Activated CD4-positive, alpha-beta T cell treated with anti-CD3 and anti-CD28 coated beads, Interleukin-2, amount 10 ng/mL, durations not matched to agents 7 days and 5 days (primary cell): ENCODE measurements at places on chromosomes 7 and 10. TPM values are rescaled to one million over a fixed set of nuclear protein-coding genes. Genes with fewer than 3 reads are reported as not detected.

GRCh38 chr10:47401874-47402640 lies 18.0 kb upstream of the ZNF488 start:
- no peak for DNase-seq

DNA sequence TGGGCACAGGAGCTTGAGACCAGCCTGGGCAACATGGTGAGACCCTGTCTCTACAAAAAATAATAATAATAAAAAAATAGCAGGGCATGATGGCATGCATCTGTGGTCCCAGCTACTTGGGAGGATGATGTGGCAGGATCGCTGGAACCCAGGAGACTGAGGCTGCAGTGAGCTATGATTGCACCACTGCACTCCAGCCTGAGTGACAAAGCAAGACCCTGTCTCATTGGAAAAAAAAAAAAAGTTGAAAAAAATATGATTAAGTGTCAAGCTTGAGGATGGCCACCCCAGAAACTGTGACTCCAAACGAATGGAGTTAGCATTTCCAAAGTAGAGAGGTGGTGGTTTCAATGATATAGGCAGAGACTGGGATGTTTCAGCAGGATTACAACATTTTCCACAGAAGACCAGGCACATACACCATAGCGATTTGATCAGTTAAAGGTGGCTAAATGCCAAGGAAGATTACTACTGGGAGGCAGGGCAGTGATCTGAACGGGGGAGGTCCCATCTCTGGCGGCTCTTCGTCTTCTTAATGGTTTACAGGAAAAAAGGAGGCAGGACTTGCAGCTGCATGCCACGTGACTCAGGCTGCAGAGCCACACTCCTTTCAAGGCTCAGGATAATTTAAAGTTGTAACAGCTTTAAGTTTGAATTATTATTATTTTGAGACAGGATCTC lies 250.6 kb upstream of the GALNT17 start:
- DNase-seq = no peak

DNA sequence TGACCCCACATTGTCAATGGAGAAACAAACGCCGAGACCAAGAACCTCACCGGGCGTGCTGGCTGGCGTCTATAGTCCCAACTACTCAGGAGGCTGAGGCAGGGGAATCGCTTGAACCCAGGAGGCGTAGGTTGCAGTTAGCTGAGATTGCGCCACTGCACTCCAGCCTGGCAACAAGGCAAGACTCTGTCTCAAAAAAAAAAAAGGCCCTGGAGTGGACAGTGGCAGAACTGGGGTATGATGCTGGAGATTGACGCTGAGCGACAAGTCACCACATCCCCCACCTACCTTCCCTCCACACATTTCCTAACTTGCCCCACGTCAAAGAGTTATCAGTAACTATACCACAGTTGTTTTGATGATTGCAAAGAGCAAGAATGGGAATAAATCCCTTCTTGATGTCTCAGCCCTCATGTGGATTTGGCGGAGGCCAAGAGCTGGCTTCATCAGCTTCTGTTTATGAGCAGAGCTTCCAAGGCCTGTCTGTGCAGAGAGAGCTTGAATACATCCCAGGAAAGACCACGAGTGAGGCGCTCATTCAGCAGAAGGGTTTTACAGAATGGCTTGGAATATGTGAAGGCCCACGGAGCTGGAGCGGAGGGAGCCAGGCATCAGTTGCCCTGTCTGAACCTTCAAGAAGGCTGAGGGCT lies 28.0 kb upstream of the TNS3 start:
- DNase-seq = no peak

GRCh38 chr7:47568547-47568946 lies 13.4 kb downstream of the TNS3 start:
- DNase-seq = no peak

DNA sequence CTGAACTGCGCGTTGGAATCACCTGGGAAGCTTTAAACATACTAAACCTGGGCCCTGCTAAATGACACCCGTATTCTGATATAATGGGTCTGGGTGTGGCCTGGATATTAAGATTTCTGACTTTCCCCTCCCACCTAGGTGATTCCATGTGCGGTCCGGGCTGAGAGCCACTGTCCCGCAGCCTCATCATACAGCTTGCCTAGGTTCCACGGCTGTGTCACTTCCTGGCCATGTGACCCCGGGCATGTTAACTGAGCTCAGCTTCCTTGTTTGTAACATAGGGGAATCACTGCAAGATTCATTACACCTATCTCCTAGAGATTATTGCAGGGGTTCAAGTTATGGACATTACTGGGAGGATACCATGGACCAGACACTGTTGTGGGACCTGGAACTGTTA lies 472.7 kb upstream of the GALNT17 start:
- DNase-seq = no peak

DNA sequence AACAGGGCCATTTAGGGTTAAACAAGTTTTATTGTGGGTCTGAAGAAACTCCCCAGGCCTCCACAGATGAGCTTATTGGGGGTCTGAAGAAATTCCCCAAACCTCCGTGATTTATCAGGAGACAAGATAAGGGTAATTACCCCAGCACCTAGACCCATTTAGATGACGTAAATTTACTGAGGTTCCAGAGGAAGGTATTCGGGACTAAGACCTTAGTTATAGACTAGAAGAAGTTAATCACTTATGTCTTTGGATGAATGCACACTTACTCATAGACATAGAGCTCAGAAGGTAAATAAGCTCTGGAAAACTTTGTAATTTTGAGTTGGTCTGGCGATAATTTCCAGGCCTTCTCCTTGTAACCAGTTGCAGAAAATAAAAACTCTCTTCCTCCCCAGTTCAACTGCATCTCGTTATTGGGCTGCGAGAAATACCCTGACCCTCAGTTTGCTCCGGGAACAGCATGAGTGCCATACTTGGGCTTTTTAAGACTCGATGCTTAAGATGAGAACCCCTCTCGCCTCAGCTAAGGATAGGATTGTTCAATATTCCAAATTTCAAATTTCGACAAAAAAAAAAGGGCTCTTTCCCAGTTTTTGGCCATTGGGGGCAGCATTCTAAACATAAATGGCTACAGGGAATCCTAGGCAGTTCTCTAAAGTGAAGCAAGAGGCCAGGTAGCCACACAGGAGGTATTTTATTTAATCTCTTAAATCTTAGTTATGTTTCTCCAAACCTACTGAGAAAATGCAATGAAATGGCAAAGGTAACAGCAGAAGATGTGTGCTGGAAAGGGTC lies 74.7 kb upstream of the PFKP start:
- DNase-seq = no peak

GRCh38 chr10:124963866-124964720 lies 22.2 kb downstream of the ZRANB1 start:
- no peak for DNase-seq

DNA sequence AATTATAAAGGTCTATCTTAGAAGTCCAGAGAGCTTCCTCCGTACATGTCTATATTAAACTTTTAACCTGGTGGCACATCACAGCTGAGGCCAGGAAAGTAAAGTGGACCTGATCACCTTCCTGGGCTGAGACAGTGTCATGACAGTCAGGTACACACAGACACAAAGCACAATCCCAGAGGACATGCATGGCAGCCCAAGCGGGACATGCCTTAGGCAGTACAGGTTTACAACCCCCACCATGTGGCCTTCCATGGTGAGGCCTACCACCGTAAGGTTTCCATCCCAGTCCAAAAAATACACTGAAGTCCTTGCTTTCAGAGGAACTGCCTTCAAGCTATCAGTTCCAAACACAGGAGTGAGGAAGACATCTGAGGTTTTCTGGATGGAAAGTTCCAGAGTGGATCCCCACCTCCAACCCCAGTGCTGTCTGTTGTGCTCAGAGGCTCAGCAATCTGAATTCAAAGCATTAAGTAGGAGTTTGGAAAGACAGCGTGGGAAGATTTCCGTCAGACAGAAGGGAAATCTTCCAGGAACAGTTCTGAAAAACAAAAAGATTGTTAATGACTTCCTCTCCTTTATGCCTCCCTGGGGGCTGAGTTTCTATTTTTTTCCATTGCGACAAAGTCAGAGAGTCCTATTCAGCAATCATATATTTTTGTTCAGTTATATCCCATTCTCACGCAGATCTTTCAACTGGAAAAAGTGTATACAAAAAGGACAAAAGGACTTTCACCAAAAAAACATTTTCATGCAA lies 20.1 kb downstream of the IFIT3 start:
- DNase-seq = no peak

DNA sequence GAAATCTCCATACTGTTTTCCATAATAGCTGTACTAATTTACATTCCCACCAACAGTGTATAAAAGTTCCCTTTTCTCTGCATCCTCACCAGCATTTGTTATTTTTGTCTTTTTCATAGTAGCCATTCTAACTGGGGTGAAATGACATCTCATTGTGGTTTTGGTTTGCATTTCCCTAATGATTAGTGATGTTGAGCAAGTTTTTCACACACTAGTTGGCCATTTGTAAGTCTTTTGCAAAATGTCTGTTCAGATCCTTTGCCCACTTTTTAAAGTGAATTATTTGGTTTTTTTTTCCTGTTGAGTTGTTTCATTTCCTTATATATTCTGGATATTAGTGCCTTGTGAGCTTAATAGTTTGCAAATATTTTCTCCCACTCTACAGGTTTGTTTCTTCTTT lies 101.0 kb upstream of the NFE2L3 start:
- no peak for DNase-seq

DNA sequence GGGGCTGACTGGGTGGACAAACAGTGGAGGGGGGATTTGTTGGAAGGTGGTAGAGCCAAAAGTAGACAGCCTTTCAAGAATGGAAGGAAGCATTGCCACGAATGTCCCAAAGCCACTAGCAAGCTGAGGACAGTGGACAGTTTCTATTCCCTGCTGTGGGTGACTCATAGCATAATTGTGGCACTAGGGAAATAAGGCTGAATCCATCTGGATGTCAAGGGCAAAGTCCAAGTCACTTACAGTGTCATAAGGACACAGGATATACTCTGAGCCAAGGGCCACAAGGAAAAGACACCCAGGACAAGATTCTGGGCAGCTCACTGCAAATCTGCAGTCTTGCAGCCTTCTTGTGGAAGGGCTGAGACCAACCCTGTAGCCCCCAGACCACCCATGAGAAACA lies 79.7 kb downstream of the FRMPD2 start:
- DNase-seq = no peak

DNA sequence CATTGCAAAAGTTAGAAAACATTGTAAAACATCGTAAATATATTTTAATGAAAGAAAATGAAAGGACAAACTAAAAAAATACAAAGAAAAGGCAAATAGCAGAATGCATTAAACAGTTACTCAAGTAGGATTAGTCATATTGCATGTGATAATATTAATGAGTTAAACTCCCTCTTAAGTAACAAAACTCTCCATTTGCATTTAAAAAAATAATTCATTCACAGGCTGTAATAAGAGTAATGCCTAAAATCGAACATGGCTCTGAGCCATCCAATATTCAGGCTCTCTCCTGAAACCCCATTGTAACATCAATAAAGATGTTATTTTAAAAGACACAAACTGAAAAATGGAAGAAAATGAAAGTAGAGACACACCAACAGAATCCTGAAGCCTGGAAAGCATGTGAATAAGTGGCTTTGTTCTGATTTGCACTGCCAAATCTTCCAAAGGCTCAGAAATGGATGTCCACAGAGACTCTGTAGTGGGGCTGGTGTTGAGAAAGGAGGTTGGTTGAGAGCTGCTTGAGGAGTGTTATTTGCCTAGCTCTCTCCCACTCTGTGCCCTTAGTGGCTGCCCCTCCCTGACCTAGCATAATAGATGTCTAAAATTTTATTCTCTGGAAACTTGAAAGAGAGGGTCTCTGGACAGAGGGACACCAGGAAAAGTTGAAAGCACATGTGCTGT lies 268.3 kb upstream of the MEOX2 start:
- no peak for DNase-seq

DNA sequence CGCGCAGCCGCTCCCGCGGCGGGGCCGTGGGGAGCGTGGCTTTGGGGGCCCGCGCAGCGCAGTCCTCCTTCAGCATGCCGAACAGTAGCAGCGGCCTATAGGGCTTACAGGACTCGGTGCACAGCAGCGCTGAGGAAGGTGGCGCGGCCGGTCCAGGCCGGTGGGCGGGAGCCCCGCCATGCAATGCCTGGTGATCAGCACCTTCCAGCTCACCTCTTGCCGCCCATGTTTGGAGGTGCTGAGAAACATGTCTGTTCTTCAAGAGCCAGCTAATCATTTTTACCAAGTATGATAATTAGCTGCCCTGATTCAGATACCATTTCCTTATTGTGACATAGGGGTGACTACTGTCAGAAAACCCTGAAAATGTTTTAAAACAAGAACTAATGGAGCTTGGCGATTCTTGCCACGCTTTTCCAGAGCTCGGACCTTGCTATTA lies 33.5 kb upstream of the SFTPD start:
- no peak for DNase-seq

DNA sequence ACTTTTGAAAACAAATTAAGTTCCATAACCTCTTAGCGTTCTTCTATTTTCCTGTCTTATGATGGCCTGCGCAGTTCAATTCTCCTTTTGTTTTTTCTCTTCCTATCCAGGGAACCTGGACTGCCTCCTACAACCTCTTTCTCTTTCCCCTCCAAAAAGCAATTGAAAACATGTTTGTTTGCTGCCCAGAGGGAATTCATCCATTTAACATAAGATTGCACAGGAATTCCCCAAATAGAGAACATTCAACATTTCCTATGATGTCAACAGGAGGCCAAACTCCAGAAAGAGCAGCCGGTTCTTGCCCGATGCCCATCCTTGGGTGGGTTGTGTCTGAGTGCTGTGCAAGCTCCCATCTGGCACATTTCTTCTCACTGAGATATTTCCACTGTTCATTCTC lies 94.2 kb upstream of the NRP1 start:
- DNase-seq = no peak

DNA sequence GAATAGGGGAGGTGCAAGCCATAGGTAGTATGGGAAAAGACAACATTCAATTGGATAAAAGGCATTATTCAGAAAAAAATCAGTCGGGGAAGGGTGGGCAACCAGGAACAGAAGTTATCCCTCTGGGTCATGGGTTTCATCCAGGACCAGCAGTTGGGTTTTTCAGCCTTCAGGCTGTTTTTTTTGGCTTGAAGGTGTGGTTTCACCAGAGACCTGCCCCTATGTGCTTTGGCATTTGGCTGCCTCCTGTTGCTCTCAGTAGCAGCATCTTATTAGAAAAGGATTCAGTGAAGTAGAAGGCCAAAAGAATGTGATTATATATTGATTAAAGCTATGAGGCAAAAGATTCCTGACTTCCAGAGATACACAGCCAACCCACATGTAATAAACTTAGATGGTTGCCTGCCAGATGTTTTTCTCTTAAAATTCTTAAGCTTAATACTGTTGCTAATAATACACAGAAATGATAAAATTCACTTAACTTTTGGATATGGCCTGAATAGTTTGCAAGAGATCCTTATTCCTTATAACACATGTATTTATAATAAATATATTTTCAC lies 251.7 kb upstream of the CSTF2T start:
- DNase-seq = no peak

GRCh38 chr7:31720366-31720765 lies 33.4 kb downstream of the PPP1R17 start:
- DNase-seq = no peak

GRCh38 chr10:29543715-29544114 lies 91.1 kb downstream of the SVIL start:
- DNase-seq = no peak

GIMAP1 gene
- 19.6 TPM for total RNA-seq

MACC1 gene
- 0.22 TPM for total RNA-seq

HMX2 gene
- total RNA-seq = not detected

CALY gene
- total RNA-seq = not detected

TFR2 gene
- 7.3 TPM for total RNA-seq

TMEM270 gene
- not detected for total RNA-seq
